ENCODE measurements at places on chromosomes 11 and 22. TPM values are rescaled to one million over a fixed set of nuclear protein-coding genes. Genes with fewer than 3 reads are reported as not detected.

GRCh38 chr11:45000918-45001317, 50.2 kb upstream of the TP53I11 start:
- H3K36me3 ChIP-seq, result no peaks in the 10 kb centered on the region
- H3K4me3 ChIP-seq, result no peak overlapping the region
- DNase-seq, result peak; percentile 21
- no peaks in the 10 kb centered on the region for H3K27me3 ChIP-seq
- no peak overlapping the region for H3K27ac ChIP-seq

- H3K27ac ChIP-seq, result no peak overlapping the region
- no peaks in the 10 kb centered on the region for H3K4me1 ChIP-seq
- no peak for DNase-seq
- H3K4me3 ChIP-seq, result no peak overlapping the region
- no peaks in the 10 kb centered on the region for H3K36me3 ChIP-seq
- H3K27me3 ChIP-seq, result no peaks in the 10 kb centered on the region
These were observed 82.1 kb upstream of the WNT11 start for GRCh38 chr11:76288166-76288980.

DNA sequence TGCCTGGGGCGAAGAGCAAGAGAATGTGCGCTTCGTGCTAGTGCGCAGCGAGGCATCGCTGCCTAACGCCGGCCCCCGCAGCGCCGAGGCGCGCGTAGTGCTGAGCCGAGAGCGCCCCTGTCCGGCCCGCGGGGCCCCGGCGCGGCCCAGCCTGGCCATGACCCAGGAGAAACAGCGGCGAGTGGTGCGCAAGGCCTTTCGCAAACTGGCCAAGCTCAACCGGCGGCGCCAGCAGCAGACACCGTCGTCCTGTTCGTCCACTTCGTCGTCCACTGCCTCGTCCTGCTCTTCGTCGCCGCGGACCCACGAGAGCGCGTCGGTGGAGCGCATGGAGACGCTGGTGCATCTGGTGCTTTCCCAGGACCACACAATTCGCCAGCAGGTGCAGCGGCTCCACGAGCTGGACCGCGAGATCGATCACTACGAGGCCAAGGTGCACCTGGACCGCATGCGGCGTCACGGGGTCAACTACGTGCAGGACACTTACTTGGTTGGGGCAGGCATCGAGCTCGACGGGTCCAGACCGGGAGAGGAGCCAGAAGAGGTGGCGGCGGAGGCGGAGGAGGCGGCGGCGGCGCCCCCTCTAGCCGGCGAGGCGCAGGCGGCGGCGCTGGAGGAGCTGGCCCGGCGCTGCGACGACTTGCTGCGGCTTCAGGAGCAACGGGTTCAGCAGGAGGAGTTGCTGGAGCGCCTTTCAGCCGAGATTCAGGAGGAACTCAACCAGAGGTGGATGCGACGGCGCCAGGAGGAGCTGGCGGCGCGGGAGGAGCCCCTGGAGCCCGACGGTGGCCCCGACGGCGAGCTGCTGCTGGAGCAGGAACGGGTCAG, 1.0 kb downstream of the RASSF10 start:
- peak; percentile 79 for DNase-seq
- H3K27me3 ChIP-seq, result peaks cover 42% of the 10 kb centered on the region
- H3K27ac ChIP-seq, result no peak overlapping the region
- H3K4me3 ChIP-seq, result peak overlapping the region; percentile 46

GRCh38 chr11:40291741-40292140, 1167.7 kb downstream of the LRRC4C start:
- H3K27ac ChIP-seq, result no peak overlapping the region
- peak overlapping the region; percentile 57 for H3K4me3 ChIP-seq
- DNase-seq, result no peak
- H3K4me1 ChIP-seq, result peaks cover 13% of the 10 kb centered on the region
- peaks cover 5% of the 10 kb centered on the region for H3K27me3 ChIP-seq

GRCh38 chr11:27248576-27249509, 114.2 kb downstream of the CCDC34 start:
- H3K4me1 ChIP-seq, result no peaks in the 10 kb centered on the region
- H3K27me3 ChIP-seq, result no peaks in the 10 kb centered on the region
- no peak overlapping the region for H3K4me3 ChIP-seq
- H3K36me3 ChIP-seq, result no peaks in the 10 kb centered on the region
- DNase-seq, result no peak
- H3K27ac ChIP-seq, result no peak overlapping the region

- no peaks in the 10 kb centered on the region for H3K36me3 ChIP-seq
- peaks cover 5% of the 10 kb centered on the region for H3K4me1 ChIP-seq
- H3K27ac ChIP-seq, result no peak overlapping the region
- no peak overlapping the region for H3K4me3 ChIP-seq
These were observed 26.6 kb upstream of the LMO1 start for GRCh38 chr11:8290081-8290810.

- H3K27me3 ChIP-seq, result no peaks in the 10 kb centered on the region
- no peak overlapping the region for H3K27ac ChIP-seq
- H3K4me1 ChIP-seq, result no peaks in the 10 kb centered on the region
These were observed 1480.0 kb downstream of the TBC1D22A start for GRCh38 chr22:48242461-48242864.

The NRIP3 gene
- 3.4 TPM for total RNA-seq

The EHF gene
- 0.42 TPM for total RNA-seq

Measured in esophagus muscularis mucosa (tissue), 4 donors.